Effector CD8-positive, alpha-beta T cell (primary cell): ENCODE measurements at places on chromosomes 3 and 15.

- DNase-seq, result no peak
Measured at GRCh38 chr3:82390868-82391267, 629.4 kb upstream of the GBE1 start.

DNA sequence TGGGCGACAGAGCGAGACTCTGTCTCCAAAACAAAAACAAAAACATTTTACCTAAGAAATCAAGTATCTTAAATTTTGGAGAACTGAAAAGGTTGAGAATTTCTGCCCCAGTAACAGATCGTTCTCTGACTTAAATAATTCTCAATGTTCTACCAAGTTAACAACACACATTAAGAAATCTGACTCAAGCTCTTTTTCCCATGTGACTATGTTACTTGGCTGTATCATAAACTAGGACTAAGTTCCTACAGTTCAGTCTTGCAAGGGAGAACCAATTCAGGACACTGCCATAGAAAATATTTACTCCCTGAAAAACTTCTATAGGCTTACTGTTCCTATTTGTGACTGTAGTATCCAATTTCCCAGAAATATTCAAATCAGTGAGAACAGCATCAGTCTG is 20.9 kb upstream of the USF3 start:
- no peak for DNase-seq

GRCh38 chr3:114252954-114253353 is 15.6 kb upstream of the ZNF80 start:
- DNase-seq, result no peak

GRCh38 chr3:167653760-167654159 is at the start of gene WDR49:
WDR49 (minus strand) TSS chr3:167653942; CDS start chr3:167653425, 517 bp downstream.
- DNase-seq, result no peak

GRCh38 chr3:17995769-17996168 is 253.3 kb upstream of the TBC1D5 start:
- DNase-seq, result no peak

- DNase-seq, result peak; percentile 45
Measured at GRCh38 chr15:31200735-31201151, 99.2 kb upstream of the TRPM1 start.

- DNase-seq, result no peak
Measured at GRCh38 chr15:39125904-39126303, 455.0 kb upstream of the THBS1 start.

DNA sequence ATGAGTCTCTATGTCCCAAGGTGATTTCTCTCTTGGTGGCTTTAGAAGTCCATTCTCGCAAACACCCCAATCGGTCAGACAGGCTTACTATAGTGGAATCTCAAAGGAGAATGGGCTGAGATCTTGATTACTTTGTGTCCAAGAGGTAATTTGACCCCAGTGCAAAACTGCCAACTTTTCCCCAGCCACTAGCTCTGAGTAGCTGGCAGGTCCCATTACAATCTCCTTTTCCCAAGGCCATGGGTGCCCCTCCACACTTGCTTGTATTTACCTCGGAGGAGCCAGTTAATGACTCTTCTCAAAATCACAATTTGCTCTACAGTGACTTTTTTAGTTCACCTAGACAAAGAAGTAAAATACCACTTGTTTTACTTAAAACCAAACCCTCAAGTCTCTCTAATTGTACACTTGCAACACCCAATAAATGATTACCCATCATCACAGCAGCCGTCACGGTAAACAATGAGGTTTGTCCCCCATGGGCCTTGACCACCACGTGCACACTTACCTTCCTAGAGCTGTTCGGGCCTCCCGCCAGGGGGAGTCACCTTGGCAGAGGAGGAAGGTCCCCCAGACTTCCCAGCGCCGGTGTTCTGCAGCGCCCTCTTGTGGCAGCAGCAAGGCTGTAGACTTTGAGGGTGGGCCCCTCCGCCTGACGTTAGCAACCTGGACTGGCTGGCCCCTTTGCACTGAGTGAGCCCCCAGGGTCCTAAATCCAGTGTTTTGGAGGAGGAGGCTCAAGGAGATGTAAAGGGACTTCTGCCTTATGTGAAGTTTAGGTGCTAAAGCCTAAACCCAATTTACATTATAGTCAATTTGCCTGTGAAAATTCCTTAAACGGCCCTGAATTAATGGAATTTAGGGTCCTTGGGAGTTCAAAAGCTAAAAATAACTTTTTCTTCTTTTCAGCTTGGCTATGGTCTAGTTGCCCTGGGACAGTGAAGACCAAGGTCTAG is 18.7 kb upstream of the HDAC11 start:
- peak; percentile 63 for DNase-seq

DNA sequence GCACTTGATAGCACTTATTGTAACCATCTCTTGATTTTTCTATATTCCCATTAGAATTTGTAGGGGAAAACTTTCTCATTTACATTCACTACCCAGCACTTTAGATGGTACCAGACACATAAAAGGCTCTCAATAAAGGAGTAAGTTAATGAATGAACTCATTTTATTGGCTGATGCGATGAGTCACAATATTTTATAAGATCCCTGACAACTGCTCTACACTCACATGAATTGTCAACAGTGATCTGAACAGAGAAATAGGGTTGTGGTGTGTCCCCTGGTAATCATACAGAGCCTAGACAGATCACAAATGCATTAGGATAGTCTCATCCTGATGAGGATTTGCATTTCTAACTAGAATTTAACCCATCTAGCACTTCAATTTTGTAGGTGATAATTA is 567.6 kb upstream of the ARPP21 start:
- DNase-seq, result no peak
